ENCODE measurements at places on chromosomes 6 and 20.

DNA sequence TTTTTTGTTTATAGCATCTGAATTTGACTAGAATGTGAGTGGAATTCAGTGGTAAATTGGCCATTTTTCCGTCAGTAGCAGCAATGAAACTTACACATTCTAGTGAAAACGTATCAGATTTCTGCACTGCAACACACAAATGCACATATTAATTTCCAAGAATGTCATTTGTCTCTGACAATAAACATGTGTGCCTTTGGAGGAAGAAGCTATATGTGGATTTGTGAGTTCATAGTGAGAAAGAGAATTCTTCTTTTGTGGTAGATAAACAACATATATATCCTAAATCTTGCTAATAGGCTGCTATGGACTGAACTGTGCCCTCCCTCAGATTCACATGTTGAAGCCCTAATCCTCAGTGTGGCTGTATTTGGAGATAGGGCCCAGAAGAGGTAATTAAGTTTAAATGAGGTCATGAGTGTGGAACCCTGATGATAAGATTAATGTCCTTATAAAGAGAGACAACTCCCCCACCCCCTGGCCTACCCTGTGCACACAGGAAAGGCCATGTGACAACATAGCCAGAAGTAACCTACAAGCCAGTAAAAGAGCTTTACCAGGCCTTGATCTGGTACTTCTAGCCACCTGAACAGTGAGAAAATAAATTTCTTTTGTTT, 200.2 kb upstream of the EYA4 start:
- DNase-seq: no peak

DNA sequence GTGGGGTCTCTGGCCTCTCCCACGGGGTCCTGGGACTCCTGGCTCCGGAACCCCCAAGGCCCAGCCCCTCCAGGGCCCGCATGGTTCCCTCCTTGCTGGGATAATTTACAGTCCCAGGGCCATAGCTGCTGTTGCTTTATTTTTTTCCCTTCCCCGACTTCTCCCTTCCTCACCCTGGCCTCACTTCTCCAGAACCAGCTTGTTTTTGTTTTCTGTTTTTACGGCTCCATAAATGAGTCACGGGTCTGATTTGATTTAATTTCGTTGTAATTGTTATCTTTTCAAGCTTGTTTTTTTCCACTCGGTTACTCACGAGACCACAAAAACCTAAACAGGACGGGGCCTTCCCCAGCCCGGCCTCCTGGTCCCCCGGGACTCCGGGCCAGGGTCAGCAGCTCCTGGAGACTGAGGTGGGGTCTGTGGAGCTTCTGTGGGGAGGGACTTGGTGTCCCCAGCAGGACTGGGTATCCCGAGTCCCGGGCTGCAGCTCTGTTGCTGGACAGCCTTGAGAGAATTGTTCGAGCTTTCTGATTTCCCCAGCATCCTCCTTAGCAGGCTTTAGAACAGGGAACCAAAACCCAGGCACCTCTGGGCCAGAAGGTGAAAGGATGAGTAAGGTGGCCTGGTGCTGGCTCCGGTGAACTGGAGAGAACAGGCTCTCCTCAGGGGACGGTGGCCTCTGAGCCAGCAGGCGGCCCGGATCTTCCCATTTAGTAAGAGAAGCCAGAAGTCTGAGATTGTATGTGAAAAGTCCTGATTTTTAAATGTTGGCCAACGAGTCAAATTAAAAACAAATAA, 94.9 kb downstream of the CEBPB start:
- DNase-seq: peak; percentile 92

DNA sequence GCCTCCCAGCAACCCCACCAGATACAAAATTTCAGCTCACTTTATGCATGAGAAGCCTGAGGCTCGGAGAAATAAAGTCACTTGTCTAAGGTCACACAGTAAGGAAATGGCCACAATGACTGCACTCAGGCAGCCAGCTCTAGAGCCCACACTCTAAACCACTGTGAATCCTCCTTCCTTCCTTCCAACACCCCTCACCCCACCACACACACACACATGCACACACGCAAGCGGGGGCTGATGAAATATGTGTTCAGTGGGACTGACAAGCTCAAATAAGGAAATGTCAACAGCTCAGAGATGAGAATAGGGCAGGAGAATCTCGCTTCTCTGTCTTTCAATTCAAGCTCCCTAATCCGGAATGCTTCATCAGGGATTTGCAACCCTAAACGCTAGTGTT, 6.0 kb upstream of the BPIFA1 start:
- DNase-seq: no peak

- peak; percentile 52 for DNase-seq
Measured at GRCh38 chr6:159473475-159474263, 219.4 kb downstream of the SOD2 start.

- DNase-seq: no peak
Measured at GRCh38 chr6:109736273-109737025, 45.4 kb downstream of the FIG4 start.

GRCh38 chr20:32091888-32092346, 17.6 kb upstream of the TM9SF4 start:
- DNase-seq: peak; percentile 75

GRCh38 chr20:24194143-24194542, 205.6 kb upstream of the GGTLC1 start:
- no peak for DNase-seq

- no peak for DNase-seq
Measured at GRCh38 chr20:44603327-44603726, 20.9 kb downstream of the PKIG start.

DNA sequence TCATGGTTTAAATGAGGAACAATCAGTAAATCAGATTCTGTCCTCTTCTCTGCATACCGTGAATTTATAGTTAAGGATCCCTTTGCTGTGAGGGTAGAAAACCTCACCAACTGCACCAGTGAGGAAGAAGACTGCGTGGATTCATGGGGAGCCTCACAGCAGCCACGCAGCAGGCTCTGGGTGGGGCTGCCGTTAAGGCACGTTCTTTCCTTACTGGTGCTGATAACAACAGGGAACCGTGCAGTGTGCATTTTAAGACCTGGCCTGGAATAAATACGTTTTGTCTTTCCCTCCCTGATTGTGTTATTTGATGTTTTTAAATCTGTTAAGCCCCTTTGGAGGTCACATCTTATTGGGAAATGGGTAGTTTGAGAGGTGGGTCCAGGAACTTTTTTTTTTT, 17.6 kb upstream of the MYLK2 start:
- no peak for DNase-seq

GRCh38 chr6:168648240-168649125, 207.5 kb downstream of the SMOC2 start:
- no peak for DNase-seq

- DNase-seq: peak; percentile 13
Measured at GRCh38 chr6:67287566-67287965, 1347.5 kb upstream of the ADGRB3 start.

GRCh38 chr6:106895703-106896040, 78.9 kb downstream of the CD24 start:
- no peak for DNase-seq

- DNase-seq: peak; percentile 94
Measured at GRCh38 chr6:109406196-109406595, 23.9 kb upstream of the CD164 start.

GRCh38 chr6:42522036-42522435, 41.8 kb upstream of the UBR2 start:
- DNase-seq: no peak

DNA sequence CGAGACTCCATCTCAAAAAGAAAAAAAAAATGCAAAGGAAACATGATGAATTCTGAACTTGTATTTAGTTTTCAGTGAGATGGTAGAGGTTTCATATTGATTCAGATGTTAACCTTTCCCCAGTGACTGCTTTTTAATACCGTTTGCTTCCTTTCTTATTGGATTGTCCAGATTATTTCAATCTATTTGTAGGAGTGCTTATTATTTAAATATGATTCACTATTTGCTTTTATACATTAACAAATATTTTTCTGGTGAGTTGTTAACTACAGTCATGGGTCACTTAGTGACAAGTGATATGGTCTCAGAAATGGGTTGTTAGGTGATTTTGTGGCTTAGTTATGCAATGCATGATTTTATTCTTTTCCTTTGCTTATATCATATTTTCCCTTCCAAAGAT, 8.4 kb downstream of the PI3 start:
- DNase-seq: no peak

GRCh38 chr20:655726-656624, 3.0 kb upstream of the SRXN1 start:
- DNase-seq: no peak

DNA sequence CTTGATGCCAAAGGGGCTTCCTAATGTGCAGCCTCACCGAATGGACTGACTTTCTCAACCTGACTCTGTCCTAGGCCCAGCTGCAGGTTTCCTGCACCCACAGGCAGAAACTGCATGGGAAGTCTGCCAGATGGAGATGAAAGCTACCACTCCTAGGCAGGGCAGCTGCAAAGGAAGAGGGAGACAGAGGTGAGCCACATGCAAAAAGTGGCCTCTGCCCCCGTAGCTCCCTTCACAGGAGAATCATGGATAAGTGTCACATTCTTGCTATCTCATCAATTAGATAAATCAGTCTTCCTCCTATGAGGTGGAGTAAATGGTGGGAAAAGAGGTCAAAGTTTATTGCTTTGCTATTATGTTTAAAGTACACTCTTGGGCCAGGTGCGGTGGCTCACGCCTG, 191.3 kb downstream of the ALDH8A1 start:
- no peak for DNase-seq

DNA sequence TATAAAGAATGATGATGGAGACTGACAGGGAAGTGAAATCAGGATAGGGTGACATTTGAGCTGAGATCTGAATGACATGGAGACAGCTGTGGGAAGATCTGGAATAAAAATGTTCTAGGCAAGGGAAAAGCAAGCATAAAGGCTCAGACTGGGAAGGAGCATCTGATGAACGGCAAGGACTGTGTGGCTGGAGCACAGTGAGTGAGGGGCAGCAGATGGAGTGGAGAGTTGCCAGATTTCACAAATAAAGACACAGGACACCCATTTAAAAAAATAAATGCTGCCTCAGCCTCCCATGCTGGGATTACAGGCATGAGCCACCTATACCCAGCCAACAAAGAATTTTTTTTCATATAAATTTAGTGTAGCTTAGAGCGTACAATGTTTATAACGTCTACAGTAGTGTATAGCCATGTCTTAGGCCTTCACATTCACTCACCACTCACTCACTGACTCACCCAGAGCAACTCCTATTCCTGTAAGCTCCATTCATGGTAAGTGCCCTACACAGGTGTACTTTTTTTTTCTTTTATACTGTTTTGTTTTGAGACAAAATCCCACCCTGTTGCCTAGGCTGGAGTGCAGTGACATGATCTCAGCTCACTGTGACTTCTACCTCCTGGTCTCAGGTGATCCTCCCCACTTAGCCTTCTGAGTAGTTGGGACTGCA, 2.4 kb upstream of the ZBTB24 start:
- no peak for DNase-seq

DNA sequence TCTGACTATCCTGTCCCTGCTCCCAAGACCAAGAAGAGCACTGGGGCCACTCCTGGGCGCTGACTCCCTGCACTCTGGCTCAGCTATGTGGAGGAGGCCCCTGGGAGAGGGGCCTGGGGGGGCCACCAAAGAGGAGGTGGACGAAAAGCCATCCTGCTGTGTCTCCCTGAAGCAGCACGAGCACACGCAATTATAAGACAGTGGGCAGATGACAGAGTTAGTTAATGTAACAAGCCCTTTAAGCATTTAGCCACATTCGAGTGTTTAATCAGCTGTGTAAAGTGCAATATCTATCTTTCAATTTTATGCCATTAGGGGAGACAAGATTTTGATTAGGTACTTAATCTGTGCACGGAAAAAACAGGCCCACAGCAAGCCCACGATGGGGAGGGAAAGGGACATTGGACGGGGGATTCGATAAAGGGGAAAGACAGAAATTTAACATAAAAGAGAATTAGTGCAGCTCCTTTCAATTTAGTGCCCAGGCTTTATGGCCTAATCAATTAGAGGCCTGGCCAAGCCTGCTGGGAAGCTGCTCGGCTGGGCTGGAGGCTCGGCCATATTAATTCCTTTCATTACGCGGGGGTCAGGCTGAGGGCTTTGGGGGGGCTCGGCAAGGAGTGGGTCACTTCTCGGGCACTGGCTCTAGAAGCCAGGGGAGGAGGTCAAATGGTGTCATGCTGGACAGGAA, 286.2 kb downstream of the DHX35 start:
- no peak for DNase-seq

Data from fibroblast of mammary gland (primary cell).